Mucosa of descending colon (tissue), 3 donors: ENCODE measurements at places on chromosomes 4 and X.
A peak's percentile ranks its signal among the peaks of the same experiment; 100 is the strongest.

GRCh38 chr4:119028296-119028695 is 107.3 kb upstream of the MYOZ2 start:
- DNase-seq, result no peak

DNA sequence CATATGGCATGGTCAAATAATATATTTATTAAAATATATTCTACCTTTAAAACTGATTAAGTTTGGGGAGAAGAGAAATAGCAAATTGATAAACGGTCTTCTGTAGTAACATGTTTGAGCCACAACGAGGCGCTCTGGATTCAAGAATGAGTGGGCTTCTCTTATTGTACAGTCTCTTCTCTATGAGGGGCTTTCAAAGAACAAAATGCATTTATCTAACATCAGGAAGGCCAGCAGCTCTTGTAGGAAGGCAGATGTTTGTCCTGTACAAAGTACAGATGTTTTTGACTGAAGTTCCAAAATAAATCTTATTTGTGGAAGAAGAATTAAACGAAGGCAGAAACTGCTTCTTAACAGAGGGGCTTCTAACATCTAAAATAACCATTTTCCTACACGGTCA is 153.6 kb downstream of the RASL11B start:
- peak; percentile 25 for DNase-seq

DNA sequence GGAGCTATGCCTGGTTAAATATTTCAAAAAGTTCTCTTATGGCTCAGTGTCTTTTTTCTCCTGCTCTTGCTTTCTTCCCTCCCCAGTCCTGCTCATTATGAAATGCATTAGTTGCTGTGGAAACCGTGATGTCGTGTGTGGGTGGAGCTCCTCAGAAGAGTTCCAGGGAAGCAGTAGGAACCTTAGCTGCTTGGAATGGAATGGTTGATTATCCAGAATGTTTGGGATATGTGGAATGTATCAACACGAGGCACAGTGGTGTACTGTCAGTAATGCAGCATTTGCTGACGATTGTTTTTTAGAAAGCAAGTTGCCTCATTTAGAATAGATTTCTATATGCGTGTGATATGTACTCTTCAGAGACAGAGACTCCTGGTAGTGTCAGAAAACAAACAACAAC is 333.2 kb downstream of the ARHGAP10 start:
- no peak for DNase-seq

DNA sequence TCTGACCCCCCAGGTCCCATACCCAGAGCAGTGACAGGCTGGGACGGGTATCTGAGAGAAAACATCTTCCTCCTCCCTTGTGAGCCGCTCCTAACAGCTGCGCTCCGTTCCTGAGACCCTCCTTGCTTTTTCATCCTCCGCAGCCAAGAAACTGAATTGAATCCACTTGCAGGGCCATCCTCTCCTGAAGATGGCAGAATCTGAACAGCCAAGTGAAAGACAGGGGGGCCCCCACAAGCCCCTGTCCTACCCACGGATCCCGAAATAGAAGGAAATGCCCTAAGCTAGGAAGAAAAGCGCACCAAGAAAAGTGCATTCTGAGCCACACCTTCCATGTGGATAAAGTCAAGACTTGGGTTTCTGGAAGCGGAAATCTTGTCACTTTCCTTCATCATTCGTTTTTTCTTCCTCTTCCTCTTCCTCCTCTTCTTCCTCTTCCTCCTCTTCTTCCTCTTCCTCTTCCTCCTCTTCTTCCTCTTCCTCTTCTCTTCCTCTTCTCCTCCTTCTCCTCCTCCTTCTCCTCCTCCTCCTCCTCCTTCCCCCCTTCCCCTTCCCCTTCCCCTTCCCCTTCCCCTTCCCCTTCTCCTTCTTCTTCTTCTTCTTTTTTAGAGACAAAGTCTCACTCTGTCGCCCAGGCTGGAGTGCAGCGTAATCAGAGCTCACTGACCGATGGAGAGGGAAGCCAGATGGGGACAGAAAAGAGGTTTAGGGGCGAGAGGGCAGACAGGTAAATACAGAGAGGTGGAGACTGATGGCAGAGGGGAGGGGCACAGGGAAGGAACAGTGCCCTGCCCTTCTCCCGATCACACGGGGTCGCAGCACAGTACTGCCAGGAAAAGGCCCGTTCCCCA is 86.0 kb upstream of the WWC2 start:
- DNase-seq, result no peak

GRCh38 chr4:26076000-26076587 is 162.1 kb downstream of the SMIM20 start:
- no peak for DNase-seq

DNA sequence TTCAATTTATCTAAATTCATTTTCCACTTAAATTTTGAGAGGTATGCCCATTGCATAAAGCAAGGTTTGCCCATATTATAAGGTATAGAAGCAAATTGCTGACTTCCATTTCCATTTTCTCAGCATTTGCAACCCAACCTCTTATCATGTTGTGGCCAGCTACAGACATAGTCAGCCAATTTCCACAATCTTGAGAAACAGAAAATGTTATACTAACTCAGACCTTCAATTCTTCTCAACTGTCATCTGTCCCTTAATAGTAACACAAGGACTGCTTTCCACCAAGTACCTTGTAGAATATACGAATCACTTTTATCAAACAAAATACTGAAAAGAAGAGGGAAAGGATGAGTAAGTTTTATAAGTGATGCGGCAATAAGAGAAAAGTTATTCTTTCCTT is 11.2 kb upstream of the GRIA3 start:
- no peak for DNase-seq

DNA sequence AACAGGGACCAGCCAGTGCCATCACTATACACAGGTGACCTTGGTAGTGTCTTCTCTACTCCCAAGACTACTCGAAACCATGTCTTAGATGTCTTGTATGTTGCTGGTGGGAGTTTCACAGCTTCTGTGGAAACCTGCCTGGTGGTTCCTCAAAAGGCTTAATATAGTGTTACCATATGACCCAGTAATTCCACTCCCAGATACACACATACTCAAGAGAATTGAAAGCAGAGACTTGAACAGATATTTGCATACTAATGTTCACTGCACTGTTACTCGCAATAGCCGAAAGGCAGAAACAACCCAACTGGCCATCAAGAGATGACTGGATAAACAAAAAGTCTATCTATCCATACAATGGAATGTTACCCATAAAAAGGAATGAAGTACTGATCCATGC is 3.1 kb downstream of the TFDP3 start:
- DNase-seq, result no peak

- DNase-seq, result no peak
These were observed 52.9 kb downstream of the CCNG2 start for GRCh38 chr4:77209936-77210335.

GRCh38 chr4:41319553-41319952 is 62.8 kb downstream of the UCHL1 start:
- no peak for DNase-seq

DNA sequence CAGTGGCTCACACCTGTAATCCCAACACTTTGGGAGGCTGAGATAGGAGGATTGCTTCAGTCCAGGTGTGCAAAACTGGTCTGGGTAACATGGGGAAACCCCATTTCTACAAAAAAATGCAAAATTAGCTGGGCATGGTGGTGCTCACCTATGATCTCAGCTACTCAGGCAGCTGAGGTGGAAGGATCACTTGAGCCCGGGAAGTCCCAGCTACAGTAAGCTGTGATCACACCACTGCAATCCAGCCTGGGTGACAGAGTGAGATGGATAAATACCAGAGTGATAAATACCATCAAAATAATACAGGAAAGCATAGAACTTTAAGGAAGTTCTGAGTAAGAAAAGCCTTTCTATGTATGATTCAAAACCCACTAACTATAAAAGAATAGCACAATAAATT is 52.8 kb downstream of the LRBA start:
- DNase-seq, result no peak

GRCh38 chr4:81789741-81790399 is 318.2 kb upstream of the RASGEF1B start:
- DNase-seq, result no peak

DNA sequence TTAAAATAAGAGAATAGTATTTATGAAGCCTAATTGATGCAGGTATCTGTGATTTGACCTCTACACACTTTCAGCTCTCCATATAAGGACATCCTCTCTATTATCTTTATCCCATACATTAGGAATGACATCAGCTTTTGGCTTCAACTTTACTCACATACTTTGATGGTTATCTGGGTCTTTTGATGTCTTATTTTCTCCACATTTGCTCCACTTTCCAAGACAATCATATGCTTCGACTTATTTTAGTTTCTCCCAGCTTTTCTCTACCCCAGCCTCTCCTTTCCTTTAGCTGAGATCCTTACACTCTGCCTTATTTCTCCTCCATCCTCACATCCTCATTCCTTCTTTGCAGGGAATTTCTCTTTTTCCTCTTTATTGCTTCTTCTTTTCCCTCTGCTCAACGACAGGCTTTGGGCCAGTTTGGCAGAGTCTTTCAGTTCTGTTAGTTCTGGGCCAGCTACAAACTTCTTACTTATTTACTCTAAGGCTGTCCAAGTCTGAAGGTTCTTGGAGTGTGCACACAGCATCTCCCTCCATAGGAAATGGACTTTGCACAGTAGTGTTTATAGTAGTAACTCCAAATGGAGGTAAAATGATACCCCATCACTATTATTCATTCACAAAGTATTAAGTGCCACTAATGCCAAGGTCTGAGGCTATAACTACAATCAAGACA is 50.5 kb downstream of the SLC4A4 start:
- no peak for DNase-seq

DNA sequence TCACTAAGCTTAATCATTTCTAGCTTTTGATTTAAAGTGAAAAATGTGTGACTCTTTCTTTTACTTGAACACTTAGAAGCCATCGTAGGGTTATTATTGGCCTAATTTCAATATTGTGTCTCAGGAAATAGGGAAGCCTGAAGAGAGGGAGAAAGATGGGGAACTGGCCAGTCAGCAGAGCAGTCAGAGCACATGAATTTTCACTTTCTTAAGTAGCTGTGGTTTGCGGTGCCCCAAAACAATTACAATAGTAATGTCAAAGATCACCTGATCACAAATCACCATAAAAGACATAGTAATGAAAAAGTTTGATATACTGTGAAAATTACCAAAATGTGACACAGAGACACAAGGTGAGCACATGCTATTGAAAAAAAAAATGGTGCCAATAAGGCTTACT is 45.5 kb downstream of the CENPC start:
- no peak for DNase-seq

GRCh38 chr4:43718369-43718768 is 730.2 kb downstream of the KCTD8 start:
- no peak for DNase-seq

- no peak for DNase-seq
These were observed 113.1 kb downstream of the SHROOM4 start for GRCh38 chrX:50700921-50701320.

DNA sequence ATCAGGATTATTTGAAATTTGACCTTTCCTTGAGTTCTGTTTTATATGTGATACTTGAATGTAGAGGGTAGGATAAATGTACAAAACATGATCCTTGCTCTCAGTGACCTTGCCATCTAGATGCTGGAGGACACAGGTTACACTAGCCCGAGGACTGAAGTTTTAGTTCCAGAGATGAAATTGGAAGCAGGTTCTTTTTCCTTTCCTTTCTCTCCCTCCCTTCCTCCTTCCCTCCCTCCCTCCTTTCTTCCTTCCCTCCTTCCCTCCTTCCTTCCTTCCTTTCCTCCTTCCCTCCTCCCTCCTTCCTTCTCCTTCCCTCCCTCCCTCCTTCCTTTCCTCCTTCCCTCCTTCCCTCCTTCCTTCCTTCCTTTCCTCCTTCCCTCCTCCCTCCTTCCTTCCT is 54.3 kb downstream of the LRRC66 start:
- no peak for DNase-seq

DNA sequence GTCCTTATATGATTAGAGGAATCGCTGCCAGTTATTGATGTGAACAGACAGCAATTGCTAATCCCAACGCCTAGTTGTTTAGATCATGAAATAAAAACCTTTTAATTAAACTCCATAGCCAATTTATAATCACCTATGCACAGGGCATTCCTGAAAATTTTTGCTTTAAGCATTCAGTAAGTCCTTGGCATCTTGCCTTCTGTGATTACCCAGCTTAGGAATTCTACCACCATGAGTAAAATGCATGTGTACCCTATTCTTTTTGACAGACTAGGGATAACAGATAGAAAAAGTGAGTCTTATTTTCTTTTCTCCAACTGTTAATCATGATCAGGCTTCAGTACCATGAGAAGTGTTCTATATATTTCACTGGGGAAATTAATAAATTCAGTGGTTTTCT is 995.3 kb upstream of the GRIA3 start:
- no peak for DNase-seq

DNA sequence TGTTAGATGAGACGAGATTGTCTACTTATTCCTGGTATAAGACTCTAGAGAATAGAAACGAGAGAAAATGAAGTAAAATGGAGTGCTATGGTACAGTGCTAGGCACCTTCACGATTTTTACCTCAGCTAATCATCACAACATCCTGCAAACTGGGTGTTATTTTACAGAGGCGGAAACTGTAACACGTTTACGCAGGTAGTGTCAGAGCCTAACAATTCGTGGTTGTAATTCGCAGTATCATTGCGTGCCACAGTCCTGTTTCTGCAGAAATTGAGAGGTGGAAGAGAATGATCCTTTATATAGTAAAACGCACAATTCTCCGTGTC is 383 bp upstream of the TBC1D19 start:
- DNase-seq, result no peak

GRCh38 chr4:139887376-139887802 is 221.8 kb downstream of the MGST2 start:
- DNase-seq, result no peak

- no peak for DNase-seq
These were observed 109.4 kb downstream of the DLG3 start for GRCh38 chrX:70554081-70554480.

DNA sequence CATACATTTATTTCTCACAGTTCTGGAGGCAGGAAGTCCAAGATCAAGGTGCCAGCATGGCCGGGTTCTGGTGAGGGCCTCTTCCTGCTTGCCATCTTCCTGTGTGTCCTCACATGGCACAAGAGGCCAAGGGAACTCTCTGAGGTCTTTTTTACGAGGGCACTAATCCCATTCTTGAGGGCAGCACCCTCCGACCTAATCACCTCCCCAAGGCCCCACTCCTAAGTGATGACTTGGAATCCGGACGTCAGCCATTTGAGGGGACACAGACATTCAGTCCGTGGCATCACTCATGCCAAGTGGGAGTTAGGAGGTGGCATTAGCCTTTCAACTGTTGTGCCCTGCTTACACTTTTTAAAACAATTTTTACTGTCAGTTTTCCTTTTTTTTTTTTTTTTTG is 27.3 kb downstream of the MAN2B2 start:
- DNase-seq, result no peak

- DNase-seq, result no peak
These were observed 3.5 kb downstream of the ZXDA start for GRCh38 chrX:57906790-57907189.
